Activated effector memory CD4-positive, alpha-beta T cell treated with Interleukin-2 at 50 U/mL for 16 hours (primary cell): ENCODE measurements at places on chromosomes 1 and 21.

- no peak for DNase-seq
These were observed 17.0 kb downstream of the S100A7 start for GRCh38 chr1:153443486-153443885.

DNA sequence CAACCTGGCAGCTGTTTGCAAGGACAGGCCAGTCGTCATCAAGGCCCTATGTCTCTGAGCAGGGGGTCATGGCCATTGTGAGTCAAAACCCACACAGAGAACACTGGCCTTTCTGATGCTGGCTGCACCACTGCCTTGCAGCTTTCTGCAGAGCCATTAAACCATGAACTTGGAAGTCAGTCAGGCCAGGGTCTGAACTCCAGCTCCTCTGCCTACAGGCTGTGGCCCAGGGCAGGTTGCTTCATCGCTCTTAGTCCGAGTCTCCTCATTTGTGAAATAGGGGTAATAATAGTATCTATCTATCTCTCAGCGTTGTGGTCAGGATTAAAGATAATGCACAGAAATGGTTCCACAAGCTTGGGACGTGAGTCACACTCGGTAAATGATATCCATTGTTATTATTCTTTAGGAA, 35.8 kb upstream of the HIVEP3 start:
- no peak for DNase-seq

DNA sequence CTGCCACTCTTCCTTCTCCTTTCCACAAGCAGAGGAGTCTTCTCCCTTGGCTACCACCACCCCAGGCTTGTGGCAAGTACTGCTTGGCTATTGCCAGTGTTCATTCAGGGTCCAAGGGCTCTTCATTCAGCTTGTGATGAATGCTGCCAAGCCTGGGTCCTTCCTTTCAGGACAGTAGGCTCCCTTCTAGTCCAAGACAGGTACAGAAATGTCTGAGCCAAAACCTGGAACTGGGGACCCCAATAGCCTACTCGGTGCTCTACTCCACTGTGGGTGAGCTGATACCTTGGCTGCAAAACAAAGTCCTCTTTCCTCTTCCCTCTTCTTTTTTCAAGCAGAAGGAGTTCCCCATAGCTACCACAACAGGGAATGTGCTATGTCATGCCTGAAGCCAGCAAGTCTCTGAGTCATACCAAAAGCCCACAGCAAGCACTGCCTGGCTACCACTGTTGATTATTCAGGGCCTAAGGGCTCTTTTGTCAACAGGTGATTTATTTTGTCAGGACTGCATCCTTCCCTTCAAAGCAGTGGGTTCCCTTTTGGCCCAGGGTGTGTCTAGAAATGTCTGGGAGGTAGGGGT, 268.9 kb downstream of the HHAT start:
- no peak for DNase-seq

GRCh38 chr1:117128323-117129079, 7.0 kb upstream of the TRIM45 start:
- no peak for DNase-seq

- peak; percentile 59 for DNase-seq
These were observed 45.5 kb downstream of the CD46 start for GRCh38 chr1:207797229-207797973.

- no peak for DNase-seq
These were observed 31.9 kb downstream of the UMODL1 start for GRCh38 chr21:42102991-42103390.

- no peak for DNase-seq
These were observed 3.6 kb downstream of the ACKR1 start for GRCh38 chr1:159208175-159208825.

GRCh38 chr1:67838180-67838910, 5.1 kb upstream of the GNG12 start:
- no peak for DNase-seq

DNA sequence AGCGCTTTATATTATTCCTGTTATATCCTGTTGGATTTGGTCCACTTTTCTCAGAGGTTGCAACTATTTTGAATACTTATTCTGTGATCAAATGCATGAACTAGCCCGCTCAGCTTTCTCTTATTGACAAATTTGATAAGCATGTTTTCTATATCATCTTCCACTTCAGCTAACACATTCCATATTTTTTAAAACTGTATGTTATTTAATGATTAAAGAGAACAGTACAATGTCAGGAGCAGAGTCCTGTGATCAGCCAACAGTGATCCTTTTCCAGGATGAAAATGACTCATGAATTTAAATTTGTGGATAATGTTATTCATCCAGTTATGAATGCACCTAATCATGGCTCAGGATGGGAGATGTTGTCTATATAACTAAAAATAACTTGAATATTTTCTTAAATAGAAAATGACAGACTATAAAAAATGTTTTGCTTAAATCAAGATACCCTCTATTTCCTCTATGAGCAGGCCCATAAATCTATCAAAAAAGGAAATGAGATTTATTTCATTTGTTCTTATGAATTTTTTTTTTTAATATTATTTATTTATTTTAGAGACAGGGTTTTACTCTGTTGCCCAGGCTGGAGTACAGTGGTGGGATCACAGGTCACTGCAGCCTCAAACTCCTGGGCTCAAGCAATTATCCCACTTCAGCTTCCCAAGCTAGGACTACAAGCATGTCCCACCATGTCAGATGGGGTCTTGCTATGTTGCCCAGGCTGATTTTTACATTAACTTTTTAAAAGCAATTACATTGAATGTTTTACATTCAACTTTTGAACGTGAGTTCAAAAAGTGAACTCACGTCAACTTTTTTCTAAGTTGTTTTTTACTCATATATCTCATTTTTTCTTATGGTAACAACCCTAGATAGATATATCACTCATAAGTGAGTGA, 12.5 kb downstream of the BPNT1 start:
- no peak for DNase-seq

DNA sequence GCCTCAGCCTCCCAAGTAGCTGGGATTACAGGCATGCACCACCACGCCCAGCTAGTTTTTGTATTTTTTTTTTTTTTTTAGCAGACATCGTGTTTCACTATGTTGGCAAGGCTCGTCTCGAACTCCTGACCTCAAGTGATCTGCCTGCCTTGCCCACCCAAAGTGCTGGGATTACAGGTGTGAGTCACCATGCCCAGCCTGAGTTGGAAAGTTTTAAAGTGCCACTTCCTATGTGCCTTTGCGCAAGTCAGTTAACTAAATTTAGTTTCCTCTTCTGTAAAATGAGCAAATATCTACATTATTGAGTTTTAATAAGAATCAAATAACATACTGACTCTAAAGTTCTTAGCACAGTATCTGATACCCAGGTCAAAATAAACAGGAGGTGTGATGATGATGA, 12.4 kb downstream of the SLC19A2 start:
- DNase-seq, result no peak

DNA sequence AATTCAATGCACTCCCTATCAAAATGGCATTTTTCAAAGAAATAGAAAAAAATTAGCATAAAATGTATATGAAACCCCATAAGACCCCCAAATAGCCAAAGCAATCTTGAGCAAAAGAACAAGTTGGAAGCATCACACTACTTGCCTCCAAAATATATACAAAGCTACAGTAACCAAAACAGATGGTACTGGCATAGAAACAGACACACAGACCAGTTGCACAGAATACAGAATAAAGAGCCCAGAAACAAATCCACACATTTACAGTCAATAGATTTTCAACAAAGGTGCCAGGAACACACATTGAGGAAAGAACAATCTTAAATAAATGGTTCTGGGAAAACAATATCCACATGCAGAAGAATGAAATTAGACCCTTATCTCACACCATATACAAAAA, 350.8 kb downstream of the DSCAM start:
- DNase-seq, result no peak

DNA sequence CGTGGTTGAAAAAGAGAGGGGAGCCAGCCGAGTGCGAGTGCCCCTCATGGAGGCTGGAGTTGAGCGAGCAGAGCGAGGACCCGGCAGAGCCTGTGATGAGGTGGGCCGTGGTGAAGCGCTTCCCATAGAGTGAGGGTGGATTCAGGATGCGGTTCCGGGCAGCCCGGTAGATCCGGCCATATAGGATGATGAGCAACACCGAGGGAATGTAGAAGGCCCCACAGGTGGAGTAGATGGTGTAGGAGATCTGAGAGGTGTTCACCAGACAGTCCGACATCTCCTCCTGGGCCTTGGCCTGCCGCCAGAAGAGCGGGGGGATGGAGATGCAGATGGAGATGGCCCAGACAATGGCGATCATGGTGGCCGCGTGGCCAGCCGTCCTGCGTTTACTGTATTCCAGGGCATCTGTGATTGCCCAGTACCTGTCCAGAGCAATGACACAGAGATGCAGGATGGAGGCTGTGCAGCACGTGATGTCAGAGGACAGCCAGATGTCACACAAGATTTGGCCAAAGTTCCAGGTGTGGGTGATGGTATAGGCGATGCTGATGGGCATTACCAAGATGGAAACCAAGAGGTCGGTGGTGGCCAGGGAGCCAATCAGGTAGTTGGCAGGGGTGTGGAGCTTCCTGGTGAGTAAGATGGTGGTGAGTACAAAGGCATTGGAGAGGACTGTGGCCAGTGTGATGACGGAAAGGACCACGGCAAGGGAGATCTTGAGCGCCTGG, 23.7 kb downstream of the HTR1D start:
- no peak for DNase-seq
